ENCODE measurements at places on chromosomes 2 and 18.

DNA sequence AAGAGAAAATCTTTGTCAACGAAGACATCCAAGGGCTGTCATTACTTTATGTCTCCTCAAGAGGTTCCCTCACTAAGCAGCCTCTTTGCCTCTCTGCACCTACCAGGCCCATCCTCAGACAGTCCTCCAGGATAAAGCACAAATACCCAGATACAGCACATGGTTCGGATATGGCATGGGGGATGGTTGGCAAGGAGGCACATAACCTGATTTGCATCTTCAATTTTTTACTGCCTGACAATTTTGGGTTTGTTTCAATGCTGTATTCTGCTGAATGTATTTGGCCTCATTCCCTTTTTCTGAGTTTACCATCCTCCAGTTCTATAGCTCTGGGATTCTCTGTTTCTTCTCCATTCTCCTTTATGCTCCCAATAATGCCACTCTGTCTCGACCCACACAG lies 78.8 kb downstream of the VIT start:
- DNase-seq, result no peak

- no peak for DNase-seq
These were observed 11.1 kb downstream of the LIMS2 start for GRCh38 chr2:127664065-127664894.

GRCh38 chr18:49563130-49563540 lies 1.3 kb downstream of the LIPG start:
- no peak for DNase-seq

- no peak for DNase-seq
These were observed 205.3 kb upstream of the ST6GAL2 start for GRCh38 chr2:107091163-107091864.

DNA sequence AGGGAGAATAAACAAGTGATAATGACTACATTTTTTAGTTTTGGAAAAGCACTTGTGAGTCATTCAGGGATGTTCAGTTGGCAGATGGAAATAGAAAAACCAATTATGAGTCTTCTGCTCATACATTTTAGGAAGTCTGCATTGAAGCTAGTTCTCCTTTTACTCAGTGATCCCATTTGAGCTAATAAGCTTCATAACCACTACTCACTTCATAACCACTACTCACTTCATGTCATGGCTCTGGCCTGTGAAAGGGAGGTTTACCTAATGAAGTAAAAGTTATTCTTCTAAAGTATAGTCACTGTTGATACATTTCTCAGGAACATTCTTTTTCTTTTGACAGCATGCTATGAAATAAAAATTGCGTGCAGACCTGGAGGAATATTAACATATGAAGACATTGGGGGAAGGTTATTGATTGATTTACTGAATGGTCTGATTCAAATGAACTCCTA lies 948.7 kb downstream of the TSN start:
- no peak for DNase-seq

- DNase-seq, result no peak
These were observed 267.3 kb upstream of the SPOPL start for GRCh38 chr2:138234265-138234664.

DNA sequence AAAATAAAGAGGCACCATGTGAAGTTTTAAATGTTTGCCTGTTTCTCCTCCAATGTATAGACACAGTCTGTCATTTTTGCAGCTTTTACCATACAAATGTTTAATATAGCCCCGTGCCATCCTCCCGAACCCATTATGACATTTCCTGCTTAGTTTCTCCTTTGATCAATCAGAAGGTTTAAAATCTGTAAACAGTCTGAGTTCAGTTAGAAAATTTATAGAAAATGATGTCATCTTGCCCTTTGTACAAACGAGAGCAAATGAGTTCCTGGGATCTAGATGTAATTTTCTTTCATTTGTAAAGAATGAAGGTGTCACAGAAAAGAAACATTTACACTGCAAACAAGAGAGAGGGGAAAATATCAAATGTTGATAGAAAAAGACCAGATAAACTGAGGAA lies 62.7 kb upstream of the NFU1 start:
- no peak for DNase-seq

DNA sequence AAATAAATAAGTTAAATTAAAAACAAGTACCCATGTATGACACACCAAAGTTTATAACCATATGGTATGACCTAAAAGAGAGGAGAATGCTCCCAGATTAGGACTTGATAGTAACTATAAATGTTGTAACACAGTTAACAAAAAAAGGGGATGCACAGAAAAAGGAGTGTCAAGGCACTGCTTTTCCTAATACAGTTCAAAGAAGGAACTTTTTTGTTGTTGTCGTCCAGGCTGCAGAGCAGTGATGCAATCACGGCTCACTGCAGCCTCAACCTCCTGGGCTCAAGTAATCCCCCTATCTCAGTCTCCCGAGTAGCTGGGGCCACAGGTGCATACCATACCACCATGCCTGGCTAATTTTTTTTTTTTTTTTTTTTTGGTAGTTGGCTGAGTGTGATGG lies 2.7 kb downstream of the NARS1 start:
- no peak for DNase-seq

DNA sequence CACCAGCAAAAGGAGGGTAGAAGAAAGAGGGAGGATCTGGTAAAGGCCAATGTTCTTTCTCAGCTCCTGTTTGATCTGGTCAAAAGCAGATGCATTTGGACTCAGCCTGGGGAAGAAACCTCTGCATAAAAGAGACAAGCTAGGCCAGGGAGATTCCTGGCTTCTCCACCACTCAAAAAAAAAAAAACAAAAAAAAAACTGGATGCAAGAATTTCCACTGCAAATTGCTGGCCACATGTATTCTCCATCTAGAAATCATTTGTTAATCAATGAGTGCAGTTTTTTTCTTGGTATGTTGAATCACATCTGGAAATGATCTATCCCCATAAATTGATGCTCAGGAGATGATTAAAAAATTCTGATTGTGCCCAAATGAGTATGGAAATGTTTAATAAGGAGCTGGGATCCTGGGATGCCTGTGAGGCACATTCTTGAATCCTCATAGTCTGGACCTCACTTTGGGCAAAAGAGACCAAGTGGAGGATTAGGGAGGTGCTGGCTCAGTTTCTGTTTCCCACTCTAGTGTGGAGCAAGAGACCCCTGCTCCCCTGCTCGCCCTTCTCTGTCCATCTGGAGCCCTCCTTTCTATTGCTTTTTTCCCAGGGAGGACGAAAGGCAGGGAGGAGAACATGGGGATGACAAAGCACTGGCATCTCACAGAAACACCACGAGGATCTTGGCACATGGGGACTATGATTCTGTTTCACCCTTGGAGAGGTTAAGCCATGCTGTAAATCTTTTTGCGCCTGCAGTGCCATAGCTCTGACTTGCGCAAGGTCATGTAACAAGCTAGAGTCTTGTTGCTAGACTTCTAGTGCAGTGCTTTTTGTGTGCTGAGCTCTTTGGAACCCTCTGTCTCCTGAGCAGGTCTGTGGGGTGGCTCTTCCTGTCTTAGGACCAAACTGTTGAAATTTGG lies 57.6 kb downstream of the APOB start:
- DNase-seq, result no peak

DNA sequence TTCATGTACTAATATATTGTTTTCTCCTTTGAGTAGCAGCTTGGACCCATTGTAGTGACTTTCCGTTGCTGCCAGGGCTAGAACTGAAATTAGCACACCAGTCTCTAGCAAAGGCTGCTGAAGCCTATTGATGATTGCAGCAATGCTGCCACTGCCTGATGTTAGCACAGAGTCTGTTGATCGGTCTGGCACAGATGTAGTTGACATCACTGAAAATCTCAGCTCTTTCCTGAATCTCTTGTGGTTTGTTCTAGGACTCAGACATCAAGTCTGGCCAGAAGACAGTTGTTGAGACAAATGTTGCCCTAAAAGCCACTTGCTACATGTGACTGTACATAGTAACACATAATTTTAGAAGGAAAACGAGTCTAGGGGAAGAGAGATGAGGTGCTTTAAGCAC lies 47.2 kb downstream of the VAPA start:
- no peak for DNase-seq

DNA sequence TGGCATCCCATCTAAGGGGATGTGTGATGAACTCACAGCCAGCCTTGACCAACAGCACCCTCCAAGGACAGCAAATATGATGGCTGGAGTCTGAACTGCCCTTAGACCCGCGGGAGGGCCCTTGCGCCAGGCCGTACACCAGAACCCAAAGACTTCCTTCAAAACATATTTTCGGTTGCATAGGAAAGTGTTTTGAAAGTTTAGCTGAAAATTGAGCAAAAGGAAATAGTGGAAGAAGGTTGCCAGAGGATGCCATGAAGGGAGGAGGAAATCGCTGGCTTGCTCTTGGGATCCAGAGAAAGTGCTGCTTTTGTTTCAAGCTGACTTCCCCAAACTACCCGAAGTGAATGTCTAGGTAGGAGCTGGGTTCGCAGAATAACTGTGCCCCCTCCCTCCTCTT lies 61.3 kb downstream of the IL1R2 start:
- DNase-seq, result peak; percentile 6

DNA sequence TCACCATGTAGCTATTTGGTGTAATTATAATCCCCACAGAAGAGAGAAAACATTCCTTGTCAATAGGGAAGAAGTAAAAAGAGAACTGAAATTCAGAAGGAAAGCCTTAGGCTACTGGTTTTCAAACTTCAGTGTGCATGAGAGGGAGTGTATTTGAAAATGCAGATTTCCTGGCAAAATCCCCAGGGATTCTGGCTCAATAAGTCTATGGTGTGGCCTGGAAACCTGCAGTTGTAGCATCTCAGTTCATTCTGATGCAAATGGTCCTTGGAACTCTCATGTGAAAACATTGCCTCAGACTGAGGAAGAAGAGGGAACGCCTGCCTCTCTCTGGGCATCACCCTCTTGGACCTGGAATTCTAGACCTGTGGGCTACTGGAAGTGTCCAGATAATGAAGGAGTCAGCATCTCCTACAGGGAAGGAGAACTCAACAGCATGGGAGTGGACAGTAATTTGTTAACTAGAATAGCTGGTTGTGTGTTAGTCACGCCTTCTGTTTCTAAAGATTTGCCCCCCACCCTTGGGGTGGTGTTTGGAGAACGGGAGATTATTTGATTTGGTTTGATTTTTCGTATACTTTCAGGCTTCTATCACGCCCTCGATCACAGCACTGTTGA lies 21.3 kb downstream of the COL4A3 start:
- no peak for DNase-seq

DNA sequence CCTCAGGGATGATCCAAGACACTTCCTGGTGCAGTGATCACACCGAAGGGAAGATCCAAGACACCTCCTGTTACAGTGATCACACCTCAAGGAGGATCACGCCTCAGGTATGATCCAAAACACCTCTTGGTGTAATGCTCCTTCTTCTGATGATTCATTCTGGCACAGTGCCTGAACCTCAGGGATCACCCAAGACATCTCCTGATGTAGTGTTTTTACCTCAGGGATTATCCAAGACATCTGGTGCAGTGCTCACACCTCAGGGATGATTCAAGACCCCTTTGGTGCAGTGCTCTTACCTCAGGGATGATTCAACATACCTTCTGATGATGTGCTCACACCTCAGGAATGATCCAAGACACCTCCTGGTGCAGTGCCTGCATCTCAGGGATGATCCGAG lies 124.4 kb downstream of the ASB1 start:
- no peak for DNase-seq

DNA sequence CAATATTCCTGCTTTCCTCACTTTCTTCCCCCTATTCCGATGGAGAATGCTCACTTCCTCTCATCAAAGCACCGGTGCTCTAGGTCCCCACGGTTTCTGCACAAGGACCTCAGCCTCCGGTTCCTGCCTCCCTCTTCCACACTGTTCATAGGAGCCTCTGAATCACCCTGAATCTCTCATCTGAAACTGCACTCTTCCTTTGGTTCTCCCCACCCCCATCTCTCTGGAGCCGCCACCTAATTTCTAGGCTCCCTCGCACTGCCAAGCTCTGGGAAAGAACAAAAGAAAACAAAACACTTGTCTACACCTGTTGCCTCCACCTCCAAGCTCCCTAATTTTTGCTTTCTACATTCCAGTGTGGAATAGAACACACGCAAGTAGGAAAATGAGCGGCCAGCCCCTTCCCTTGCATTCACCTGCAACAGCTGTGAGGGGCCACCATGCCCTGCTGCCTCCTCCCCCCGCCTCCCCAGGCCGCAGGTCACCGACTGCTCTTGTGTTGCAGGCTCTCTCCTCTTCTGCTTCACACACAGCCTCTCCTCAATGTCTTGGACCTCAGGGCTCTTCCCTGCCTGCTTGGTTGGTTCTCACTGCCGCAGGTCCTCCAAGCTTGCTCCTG lies 9.6 kb downstream of the FBXO15 start:
- no peak for DNase-seq

- no peak for DNase-seq
These were observed 44.4 kb downstream of the RPIA start for GRCh38 chr2:88735853-88736252.

DNA sequence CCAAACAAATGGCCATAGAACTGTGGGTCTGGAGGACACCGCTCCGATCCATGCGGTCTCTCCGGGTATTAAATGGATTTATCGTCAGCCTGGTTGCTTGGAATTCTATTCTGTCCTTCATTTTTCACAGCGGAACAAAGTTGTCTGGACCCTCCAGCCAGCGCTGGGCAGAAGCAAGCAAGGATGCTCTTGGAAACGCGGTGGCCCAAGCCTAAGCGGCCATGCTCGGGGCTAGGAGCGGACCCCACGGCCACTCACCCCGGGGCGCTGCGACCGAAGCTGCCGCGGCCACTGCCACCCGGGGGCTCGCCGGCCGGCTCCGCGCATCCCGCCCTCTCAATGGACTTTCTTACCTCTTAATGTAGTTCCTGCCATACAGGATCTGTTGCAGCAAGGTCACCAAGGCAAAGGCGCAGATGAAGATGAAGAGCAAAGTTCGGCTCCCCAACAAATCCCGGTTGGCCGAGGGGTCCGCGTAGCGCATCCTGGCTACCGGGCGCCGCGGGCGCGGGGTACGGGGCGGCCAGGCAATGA lies 761 bp downstream of the ST8SIA5 start:
- DNase-seq, result no peak

DNA sequence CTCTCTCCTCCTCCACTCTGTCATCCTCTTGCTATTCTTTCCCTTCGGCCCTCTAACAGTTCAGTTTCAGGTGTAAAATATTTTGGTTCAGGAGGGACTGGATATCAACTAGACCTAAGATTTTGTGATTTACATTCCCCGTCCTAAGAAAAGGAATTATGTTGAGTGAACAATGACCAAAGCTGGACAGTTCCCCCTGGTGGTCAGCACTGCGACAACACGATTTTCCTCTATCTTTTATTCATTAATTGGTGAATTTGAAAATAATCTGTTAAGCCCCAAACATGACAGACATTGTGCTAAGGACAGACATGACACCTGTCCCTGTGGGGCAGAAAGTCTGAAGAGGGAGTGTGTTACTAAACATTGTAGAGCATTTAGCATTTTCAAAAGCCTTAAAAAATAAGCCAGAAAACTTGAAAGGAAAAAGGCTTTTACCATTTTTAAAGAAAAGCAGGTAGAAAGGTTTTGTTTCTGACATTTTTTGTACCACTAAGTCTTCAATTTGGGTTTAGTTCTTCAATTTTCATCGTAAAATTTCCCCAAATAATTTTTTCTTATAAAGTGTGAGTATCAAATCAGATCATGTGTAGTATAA lies 28.4 kb upstream of the GTF2A1L start:
- DNase-seq, result no peak

DNA sequence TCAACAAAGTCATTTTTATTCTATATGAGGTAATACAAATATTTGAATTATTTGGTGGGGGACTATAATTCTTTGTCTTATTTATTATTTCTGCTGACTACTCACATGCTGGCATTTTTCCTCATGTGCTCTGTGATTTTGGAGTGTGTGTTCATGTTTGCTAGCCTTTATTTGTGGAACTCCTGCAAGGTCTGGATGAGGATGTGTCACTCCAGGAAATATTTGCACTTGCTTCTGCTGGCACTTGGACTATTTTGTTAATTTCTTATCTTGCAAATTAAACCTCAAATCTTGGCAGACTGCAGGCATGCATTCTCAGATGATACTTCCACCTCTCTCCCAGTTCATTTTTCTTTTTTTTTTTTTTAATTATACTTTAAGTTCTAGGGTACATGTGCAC lies 34.1 kb downstream of the POLI start:
- DNase-seq, result no peak
